A549 treated with dexamethasone at 1 μM for 4 hours (cell line): ENCODE measurements at places on chromosomes 16 and 17. TPM values are rescaled to one million over a fixed set of nuclear protein-coding genes. Genes with fewer than 3 reads are reported as not detected.

The CLUH gene
- total RNA-seq = 71.1 to 123 TPM (median 117 TPM) in 5 replicates

The ACAP1 gene
- total RNA-seq = 1.4 to 3.6 TPM (median 2.7 TPM) in 5 replicates

The ABCC3 gene
- 91.0 to 164 TPM (median 132 TPM) in 5 replicates for total RNA-seq

The SMIM36 gene
- not detected in 5 replicates for total RNA-seq

The PITPNM3 gene
- total RNA-seq = 1.5 to 3.0 TPM (median 2.3 TPM) in 5 replicates

The CIBAR2 gene
- 0.08 TPM in 1 of 5 replicates, not detected in the others for total RNA-seq

The RAMP2 gene
- 0.67 to 1.5 TPM (median 0.77 TPM) in 5 replicates for total RNA-seq

The SOST gene
- total RNA-seq = not detected in 5 replicates

The BANP gene
- total RNA-seq = 9.9 to 17.4 TPM (median 15.8 TPM) in 5 replicates

The TEDC2 gene
- 13.0 to 19.3 TPM (median 17.4 TPM) in 5 replicates for total RNA-seq

The PRAC1 gene
- total RNA-seq = not detected in 5 replicates

The AKAP10 gene
- 18.1 to 29.7 TPM (median 25.0 TPM) in 5 replicates for total RNA-seq

The FBXO39 gene
- 0.05 TPM in 1 of 5 replicates, not detected in the others for total RNA-seq

The GGT6 gene
- not detected in 5 replicates for total RNA-seq

The FAAP100 gene
- total RNA-seq = 16.1 to 26.3 TPM (median 21.7 TPM) in 5 replicates

The ARL5C gene
- total RNA-seq = not detected in 5 replicates

The FOXN1 gene
- total RNA-seq = 0.02 to 0.03 TPM (median 0.02 TPM) in 3 of 5 replicates, not detected in the others

The SBK1 gene
- 0.16 to 0.47 TPM (median 0.36 TPM) in 5 replicates for total RNA-seq

The NPIPB13 gene
- total RNA-seq = 1.7 to 3.4 TPM (median 2.9 TPM) in 5 replicates

The MTSS2 gene
- total RNA-seq = 66.0 to 127 TPM (median 117 TPM) in 5 replicates

The PROCA1 gene
- total RNA-seq = 0.87 to 1.6 TPM (median 1.4 TPM) in 5 replicates

The RGS11 gene
- 2.3 to 5.4 TPM (median 3.7 TPM) in 5 replicates for total RNA-seq

The TMC6 gene
- 6.9 to 11.5 TPM (median 10.3 TPM) in 5 replicates for total RNA-seq

The HOXB8 gene
- total RNA-seq = 5.3 to 6.8 TPM (median 5.9 TPM) in 5 replicates

The MYO1C gene
- 96.3 to 150 TPM (median 146 TPM) in 5 replicates for total RNA-seq

The TEKT5 gene
- 0.15 to 0.17 TPM (median 0.16 TPM) in 3 of 5 replicates, not detected in the others for total RNA-seq

The DNAAF8 gene
- total RNA-seq = 0.83 to 1.4 TPM (median 1.1 TPM) in 5 replicates

The USB1 gene
- total RNA-seq = 74.0 to 84.9 TPM (median 81.9 TPM) in 5 replicates

The MYL4 gene
- total RNA-seq = 0.15 to 0.24 TPM (median 0.22 TPM) in 3 of 5 replicates, not detected in the others

The KRTAP16-1 gene
- total RNA-seq = not detected in 5 replicates

The YBX2 gene
- 0.45 to 0.76 TPM (median 0.57 TPM) in 5 replicates for total RNA-seq

The TRAP1 gene
- total RNA-seq = 104 to 143 TPM (median 140 TPM) in 5 replicates

The RAP1GAP2 gene
- total RNA-seq = 26.0 to 36.5 TPM (median 33.9 TPM) in 5 replicates

The PABPN1L gene
- total RNA-seq = not detected in 5 replicates

The COA3 gene
- 120 to 129 TPM (median 122 TPM) in 5 replicates for total RNA-seq

The FBXW10 gene
- 1.0 to 1.4 TPM (median 1.2 TPM) in 5 replicates for total RNA-seq

The CCDC43 gene
- 31.1 to 35.8 TPM (median 33.1 TPM) in 5 replicates for total RNA-seq

The RCVRN gene
- not detected in 5 replicates for total RNA-seq

The CRYM gene
- 1.3 to 2.2 TPM (median 2.1 TPM) in 5 replicates for total RNA-seq

The CES3 gene
- 2.0 to 3.0 TPM (median 2.6 TPM) in 5 replicates for total RNA-seq

The SLFN14 gene
- not detected in 5 replicates for total RNA-seq

The ARL6IP1 gene
- total RNA-seq = 251 to 407 TPM (median 288 TPM) in 5 replicates

The TP53TG3F gene
- 0.05 to 0.22 TPM (median 0.07 TPM) in 5 replicates for total RNA-seq

The DDX5 gene
- total RNA-seq = 668 to 936 TPM (median 713 TPM) in 5 replicates

The TBC1D3K gene
- total RNA-seq = not detected in 5 replicates

The CASKIN2 gene
- 7.3 to 14.5 TPM (median 12.9 TPM) in 5 replicates for total RNA-seq

The SMG1 gene
- total RNA-seq = 12.5 to 26.4 TPM (median 21.2 TPM) in 5 replicates

The GAS7 gene
- 0.38 to 0.73 TPM (median 0.61 TPM) in 5 replicates for total RNA-seq

The DOC2B gene
- total RNA-seq = 1.6 to 2.5 TPM (median 2.3 TPM) in 5 replicates

The NDUFAF8 gene
- 117 to 211 TPM (median 166 TPM) in 5 replicates for total RNA-seq
